Stimulated activated CD4-positive, alpha-beta T cell treated with anti-CD3 and anti-CD28 coated beads, Interleukin-2, amount 100 ng/mL, for 24 hours (primary cell): ENCODE measurements at places on chromosomes 6 and 20.

DNA sequence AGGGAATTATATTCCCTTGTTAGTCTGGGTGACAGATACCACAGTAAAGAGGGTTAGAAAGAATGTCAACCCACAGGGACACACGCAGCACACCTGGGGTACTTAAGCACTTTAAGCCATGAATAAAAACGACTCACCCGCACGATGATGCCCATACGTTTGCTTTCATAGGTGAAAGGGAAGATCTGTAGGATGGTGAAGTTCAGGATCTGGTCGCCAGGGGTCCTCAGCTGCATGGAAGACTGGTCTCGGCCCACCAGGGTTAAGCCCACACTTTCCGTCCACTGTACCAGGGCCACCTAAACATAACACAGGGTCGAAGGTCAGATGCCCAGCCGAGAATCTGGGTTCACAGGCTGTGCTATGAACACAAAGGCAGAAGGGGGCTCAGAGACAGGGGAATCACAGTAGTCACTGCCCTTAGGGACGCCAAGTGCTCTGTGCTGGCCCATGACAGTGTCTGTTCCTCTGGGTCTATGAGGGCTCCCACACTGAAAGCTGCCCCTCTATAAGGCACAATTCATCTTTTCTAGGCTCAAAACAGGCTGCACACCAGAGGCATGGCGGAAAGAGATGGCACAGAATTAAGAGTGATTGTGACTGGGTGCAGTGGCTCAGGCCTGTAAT, 96.8 kb upstream of the NFATC2 start:
- peak; percentile 80 for DNase-seq

DNA sequence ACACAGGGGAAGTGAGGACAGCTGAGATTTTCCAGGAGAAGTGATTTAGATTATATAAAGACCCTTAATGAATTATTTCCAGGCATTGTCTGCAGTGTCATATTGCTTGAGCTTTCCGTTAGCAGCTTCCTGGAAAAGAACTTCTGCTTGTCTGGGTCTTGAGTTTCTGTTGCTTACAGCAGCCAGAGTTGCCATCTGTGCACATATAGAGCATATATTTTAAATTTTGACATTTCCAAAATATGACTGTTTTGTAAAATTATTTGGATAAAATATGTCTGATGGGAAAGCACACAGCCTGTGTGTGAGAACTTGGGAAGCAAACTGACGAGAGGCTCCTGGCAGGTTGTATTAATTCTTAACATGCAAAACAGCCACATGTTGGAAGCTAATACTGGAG, 21.0 kb upstream of the NKX2-2 start:
- no peak for DNase-seq

GRCh38 chr6:38481851-38482250, 157.9 kb downstream of the BTBD9 start:
- no peak for DNase-seq

GRCh38 chr20:52078289-52078688, 113.3 kb downstream of the ZFP64 start:
- no peak for DNase-seq

DNA sequence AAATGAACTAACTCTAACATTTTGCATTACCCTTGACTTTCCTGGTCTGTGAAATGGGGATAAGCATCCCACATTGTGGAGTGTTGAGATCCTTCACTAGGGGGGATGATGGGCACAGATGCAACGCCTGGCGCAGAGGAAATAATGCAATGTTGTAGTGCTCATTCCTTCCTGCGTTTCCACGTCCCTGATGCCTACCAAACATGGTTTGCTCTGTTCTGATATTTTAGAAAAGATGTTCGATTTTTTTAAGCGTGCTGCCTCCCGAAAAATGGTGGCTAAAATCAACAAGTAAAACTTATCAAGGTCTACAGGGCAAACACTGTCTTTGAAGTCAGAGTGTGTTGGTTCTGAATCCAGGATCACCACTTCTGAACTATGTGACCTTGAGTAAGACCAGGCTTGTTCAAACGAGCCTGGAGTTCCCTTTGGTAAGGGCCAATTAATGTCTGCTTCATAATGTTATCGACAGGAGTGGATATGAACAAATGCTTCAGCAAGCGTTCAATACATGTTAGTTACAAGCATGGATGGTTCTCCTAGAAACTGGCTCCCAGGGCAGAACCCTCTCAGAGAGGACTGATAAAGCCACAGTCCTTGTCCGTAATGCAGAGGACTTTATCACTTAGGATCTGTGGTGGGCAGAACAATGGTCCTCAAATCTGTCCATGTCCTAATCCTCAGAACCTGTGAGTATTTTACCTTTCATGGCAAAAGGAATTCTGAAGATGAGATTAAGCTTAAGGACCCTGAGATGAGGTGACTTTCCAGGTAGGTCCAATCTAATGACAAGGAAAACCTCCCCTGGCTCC, 44.7 kb downstream of the SLC22A23 start:
- DNase-seq, result no peak

DNA sequence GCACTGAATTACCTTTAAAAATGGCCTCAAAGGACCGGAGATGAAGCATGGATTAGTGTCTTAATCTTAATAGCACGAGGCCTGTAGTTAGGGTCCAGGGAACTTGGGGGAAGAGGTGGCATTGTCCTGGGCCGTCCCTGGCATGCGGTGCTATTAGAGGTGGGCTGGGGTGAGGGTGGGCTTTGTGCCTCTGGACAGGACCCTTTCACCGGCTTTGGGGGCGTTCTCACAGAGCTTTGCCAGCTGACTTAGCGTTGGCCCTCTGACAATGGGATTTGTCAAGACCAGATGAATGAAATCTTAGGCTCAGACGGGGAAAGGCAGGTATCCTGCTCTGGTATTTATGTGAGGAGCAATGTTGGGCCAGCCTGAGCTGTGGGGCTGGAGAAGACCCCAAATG, 59.6 kb downstream of the ERMARD start:
- no peak for DNase-seq

GRCh38 chr6:7417684-7418083, 28.1 kb downstream of the RIOK1 start:
- DNase-seq, result no peak

DNA sequence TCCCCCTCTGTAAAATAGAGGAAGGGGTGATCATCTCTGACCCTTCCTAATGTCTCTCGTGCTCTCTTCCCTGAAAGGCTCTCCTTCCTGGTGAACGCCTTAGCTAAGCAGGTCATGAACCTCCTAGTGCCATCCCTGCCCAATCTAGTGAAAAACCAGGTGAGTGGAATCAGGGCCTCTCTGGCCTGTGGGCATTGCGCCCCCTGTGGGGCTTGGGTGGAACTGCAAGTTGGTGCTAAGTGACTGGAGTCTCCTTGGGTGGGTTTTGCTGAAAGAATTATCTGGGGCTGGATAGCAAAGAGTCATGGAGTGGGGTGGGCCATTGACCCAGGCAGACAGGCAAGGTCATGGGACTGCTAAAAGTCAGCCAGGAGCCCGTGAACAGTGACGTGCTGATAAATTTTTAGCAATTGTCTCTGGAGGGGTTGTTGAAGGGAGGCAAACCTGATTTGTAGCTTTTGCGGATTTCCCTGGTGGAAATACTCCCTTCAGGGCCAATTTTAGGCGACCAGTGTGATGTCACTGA, 8.9 kb downstream of the BPIFB1 start:
- peak; percentile 77 for DNase-seq

GRCh38 chr6:2708456-2708855, 42.3 kb downstream of the MYLK4 start:
- DNase-seq, result no peak

DNA sequence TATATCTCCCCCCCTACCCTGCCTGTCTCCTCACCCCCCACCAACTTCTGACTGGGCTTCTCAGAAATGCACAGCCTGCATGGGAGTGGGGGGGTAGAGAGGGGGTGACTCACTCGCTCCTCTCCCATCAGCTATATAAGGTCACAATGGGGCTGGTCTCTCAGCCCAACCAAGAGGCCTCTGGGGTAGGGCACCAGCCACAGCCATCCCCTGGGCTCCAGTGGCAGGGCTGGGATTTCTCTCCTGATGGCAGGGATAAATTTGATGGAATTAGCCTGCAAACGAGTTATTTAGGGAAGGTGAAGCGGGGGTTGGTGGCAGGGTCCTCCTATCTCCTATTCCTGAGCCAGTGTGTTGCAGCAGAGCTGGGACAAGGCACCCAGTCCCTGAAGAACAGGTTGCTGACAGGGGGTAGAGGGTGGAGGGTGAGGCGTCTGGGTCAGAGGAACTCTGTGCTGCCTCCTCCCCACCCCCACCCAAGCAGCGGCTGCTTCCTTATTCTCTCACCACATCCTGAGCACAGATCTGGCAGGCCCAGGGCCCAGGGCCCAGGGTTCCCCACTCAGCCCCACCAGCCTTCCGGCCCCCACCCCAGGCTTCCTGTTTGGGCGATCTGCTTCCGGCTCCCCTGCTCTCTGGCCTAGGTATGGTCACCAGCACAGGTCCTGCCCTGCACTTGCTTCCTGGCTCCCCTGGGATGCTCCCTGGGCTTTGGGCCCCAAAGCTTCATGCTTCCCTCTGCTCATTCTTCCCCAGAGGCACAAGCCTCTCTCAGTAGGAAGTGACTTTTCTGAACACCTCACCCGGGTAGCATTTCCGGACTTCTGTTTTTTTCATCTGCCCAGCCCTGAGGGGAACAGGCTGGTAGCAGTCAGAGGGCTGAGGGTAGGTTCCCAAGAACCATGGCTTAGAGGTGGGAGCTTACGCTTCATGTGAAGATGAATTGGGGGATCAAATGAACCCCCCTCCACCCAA, 4.0 kb downstream of the PPP1R18 start:
- peak; percentile 83 for DNase-seq
